ENCODE measurements at places on chromosomes 1 and 21. TPM values are rescaled to one million over a fixed set of nuclear protein-coding genes. Genes with fewer than 3 reads are reported as not detected.

DNA sequence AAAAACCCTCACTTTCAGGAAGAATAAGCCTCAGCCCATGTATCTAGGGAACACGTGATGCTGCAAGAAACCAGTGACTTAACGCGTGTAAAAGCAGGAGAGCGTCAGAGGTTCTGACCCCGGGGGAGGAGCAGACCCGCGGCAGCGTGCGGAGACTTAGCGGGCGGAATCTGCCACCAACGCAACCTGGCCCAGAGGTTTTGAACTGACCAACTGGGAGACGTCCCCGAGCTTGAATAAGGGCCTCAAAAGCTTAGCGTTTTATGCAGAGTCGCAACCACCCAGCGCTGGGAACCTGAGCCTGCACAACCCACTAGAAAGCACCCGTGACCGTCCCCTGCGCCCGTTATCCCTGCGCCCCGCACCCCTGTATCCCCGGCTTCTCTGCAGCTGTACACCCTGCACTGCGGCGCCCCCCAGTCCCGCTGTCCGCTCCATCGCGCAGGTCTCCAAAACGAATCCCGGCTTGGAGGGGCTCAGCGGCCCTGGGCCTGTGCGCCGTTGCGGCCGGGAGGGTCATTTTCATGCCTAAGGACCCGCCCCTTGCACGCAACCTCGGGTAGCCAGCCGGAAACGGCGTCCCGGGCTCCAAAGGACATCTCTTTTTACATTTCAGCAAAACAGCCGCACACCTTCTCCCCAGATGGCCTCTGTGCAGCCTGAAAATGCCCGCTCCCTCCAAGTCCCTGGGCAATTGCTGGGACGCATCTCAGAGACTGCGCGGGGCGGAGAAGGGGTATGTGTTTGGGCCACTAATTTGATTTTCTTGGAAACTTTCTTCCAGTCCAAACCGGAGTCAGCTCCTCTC lies 29.4 kb upstream of the TRIM17 start:
- no peaks in the 10 kb centered on the region for H3K36me3 ChIP-seq
- H3K4me1 ChIP-seq: peaks cover 22% of the 10 kb centered on the region
- H3K27me3 ChIP-seq: peaks cover 7% of the 10 kb centered on the region
- H3K27ac ChIP-seq: peak overlapping the region; percentile 96
- H3K4me3 ChIP-seq: peak overlapping the region; percentile 87
- DNase-seq: peak; percentile 52

DNA sequence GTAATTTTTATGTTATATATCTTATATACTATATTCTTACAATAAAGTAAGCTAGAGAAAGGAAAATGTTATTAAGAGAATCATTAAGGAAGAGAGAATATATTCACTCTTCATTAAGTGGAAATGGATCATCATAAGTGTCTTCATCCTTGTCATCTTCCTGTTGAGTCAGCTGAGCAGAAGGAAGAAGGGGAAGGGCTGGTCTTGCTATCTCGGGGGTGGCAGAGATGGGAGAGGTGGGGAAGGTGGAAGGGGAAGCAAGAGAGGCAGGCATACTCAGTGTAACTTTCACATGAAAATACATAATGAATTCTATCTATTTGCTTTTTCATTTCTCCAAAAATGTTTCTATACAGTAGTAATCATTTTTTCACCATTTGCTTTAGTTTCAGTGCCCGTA lies 5.1 kb downstream of the DNASE2B start:
- peaks cover 5% of the 10 kb centered on the region for H3K4me1 ChIP-seq
- no peak for DNase-seq
- no peak overlapping the region for H3K27ac ChIP-seq
- H3K36me3 ChIP-seq: no peaks in the 10 kb centered on the region
- H3K27me3 ChIP-seq: no peaks in the 10 kb centered on the region

DNA sequence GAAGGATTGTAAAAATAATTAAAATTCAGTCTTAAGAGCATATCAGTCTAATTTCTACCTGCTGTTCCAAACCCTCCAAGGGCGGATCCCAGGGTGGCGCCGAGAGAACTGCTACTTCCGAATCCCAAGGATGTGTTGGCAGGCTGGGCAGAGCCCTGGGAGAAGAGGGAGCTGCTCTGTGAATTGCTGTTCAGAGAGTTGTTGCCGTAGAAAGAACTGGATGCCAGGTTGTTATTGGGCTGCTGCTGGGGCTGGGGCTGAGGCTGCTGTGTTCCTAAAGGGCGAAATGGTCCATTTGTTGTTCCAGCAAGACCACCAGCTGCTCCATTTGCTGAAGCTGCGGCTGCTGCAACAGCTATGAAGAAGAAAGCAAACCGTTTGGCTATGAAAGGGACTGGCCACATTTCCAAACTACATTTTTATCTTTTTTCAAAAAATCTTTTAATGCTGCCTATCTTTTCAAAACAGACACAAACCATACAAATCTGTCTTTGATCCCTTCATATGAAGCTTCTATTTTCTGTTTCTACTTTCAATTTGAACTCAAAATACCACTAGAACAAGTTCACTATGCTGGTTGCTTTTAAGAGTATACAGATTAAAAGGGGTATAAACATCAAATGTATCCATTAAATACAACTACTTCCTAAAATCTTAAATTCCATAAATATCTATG lies 57.5 kb upstream of the SDC3 start:
- peaks cover 7% of the 10 kb centered on the region for H3K4me1 ChIP-seq
- no peaks in the 10 kb centered on the region for H3K27me3 ChIP-seq
- H3K4me3 ChIP-seq: no peak overlapping the region
- H3K36me3 ChIP-seq: peaks cover 35% of the 10 kb centered on the region
- no peak for DNase-seq
- no peak overlapping the region for H3K27ac ChIP-seq

DNA sequence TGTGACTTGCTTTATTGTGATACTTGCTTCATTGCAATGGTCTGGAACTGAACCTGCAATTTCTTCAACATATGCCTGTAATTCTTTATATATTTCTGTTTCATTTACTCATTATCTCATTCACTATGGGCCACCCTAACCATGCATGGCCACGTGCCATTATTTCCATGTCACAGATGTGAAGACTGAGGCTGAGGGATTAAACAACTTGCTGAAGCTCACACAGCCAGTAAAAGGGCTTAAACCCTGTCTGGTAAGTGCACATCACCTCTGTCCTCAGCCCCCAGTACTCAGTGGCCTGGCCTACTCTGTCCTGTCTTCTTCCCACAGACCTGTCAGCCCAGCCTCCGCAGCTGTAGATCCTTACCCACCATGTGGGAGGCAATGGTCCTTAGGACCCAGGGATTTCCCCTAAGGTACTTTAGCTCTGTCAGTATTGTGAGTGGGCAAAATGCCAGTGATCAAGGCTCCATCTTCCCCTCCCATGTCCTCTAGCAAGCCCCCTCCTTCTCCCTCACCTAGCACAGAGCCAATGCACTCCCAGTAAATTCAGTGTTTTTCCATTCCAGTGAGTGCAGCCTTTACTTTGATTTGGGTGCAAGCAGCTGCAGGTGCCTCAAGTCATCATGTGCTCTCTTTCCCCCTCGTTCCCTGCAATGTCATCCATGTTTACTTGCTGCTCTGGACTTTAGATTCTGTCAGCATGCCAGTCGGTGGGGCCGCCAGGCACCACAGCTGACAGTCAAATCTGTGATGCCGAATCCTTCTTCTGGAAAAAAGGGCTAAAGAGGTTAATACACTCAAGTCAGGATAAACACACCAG lies 228.2 kb upstream of the PROX1 start:
- DNase-seq: no peak
- H3K4me3 ChIP-seq: no peak overlapping the region
- H3K36me3 ChIP-seq: no peaks in the 10 kb centered on the region
- H3K27me3 ChIP-seq: no peaks in the 10 kb centered on the region
- H3K4me1 ChIP-seq: peaks cover 12% of the 10 kb centered on the region

The CIART gene
- 3.7 TPM for total RNA-seq

The PPP2R5A gene
- 11.9 TPM for total RNA-seq

DNA sequence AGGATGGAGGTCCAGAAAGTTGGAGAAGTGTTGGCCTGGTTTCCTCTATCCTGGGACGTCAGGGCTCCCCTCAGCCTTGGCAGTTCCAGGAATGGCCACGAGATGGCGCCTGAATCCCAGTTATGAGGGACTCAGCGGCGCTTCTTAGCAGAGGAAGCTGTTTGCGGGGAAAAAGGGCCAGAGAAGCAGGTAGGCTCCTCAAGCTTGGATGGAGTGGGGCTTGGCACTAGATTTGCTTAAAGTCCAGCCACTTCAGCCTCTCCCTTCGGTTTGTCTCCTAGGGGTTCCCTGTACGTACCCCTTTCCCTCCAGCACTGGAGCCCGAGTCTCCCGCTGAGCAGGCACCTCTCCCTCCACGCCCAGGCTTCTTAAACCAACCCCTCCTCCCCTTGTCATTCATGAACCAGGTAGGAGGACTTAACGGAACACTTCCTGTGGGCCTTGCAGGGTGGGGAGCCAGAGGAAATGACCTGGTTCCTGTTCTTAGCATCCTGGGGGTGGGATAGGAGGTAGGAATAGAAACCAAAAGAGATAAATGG lies 32.0 kb upstream of the TENT5B start:
- no peaks in the 10 kb centered on the region for H3K27me3 ChIP-seq
- no peak overlapping the region for H3K27ac ChIP-seq
- H3K4me3 ChIP-seq: no peak overlapping the region
- DNase-seq: peak; percentile 99
- H3K36me3 ChIP-seq: no peaks in the 10 kb centered on the region
- H3K4me1 ChIP-seq: peaks cover 32% of the 10 kb centered on the region

The IL12RB2 gene
- 0.36 TPM for total RNA-seq

GRCh38 chr1:99465176-99465900 lies 180.6 kb upstream of the PALMD start:
- no peaks in the 10 kb centered on the region for H3K27me3 ChIP-seq
- no peaks in the 10 kb centered on the region for H3K4me1 ChIP-seq
- no peaks in the 10 kb centered on the region for H3K36me3 ChIP-seq

- H3K4me1 ChIP-seq: no peaks in the 10 kb centered on the region
- H3K27me3 ChIP-seq: peaks cover 3% of the 10 kb centered on the region
- H3K36me3 ChIP-seq: no peaks in the 10 kb centered on the region
- H3K4me3 ChIP-seq: no peak overlapping the region
These were observed 20.9 kb downstream of the UQCRHL start for GRCh38 chr1:15786581-15786980.

GRCh38 chr1:175377394-175377793 lies 184.8 kb upstream of the KIAA0040 start:
- peaks cover 9% of the 10 kb centered on the region for H3K4me1 ChIP-seq
- no peaks in the 10 kb centered on the region for H3K36me3 ChIP-seq
- no peak overlapping the region for H3K4me3 ChIP-seq
- DNase-seq: no peak
- H3K27me3 ChIP-seq: no peaks in the 10 kb centered on the region
- no peak overlapping the region for H3K27ac ChIP-seq

DNA sequence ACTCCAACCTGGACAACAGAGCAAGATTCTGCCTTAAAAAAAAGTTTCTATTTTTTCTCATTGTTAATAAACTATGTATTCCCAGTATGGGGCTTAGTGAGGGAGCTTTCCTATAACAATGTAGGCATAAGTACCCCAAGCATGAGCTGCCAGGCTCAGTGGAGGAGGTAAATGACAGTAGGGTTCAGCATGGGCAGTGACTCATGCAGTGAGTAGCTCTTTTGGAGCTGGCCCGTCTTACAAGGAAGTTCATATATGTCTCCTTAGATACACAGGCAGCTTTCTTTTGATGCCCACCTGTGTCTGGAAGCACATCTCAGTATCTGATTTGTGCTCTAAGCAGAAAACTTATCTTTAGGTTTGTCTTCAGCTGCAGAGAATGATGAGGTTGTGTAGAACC lies 57.9 kb downstream of the ZNF678 start:
- peaks cover 85% of the 10 kb centered on the region for H3K36me3 ChIP-seq
- no peak overlapping the region for H3K4me3 ChIP-seq

All from neural crest cell (in vitro differentiated cells).